Stimulated activated CD4-positive, alpha-beta T cell treated with anti-CD3 and anti-CD28 coated beads, Interleukin-12 subunit alpha, Interleukin-12 subunit beta, amount 100 ng/mL, for 4 hours (primary cell): ENCODE measurements at places on chromosomes 6 and 20.

DNA sequence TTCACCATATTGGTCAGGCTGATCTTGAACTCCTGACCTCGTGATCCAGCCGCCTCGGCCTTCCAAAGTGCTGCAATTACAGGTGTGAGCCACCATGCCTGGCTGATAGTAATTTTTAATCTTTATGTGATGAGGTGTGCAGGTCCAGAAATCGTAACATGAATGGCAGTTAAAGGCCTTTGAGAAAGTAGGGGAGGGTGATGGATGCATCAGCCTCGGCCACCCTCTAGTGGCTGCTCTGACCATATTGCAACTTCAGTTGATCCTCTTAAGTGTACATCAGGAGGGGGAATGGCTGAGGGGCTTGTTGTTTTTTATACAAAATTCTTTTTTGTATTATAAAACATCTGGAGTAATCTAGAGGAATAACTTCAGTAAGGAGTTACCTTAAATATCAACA is 193.0 kb downstream of the ZFAND3 start:
- DNase-seq = peak; percentile 5

- DNase-seq = no peak
These were observed 107.6 kb upstream of the MAP3K4 start for GRCh38 chr6:160883999-160884398.

DNA sequence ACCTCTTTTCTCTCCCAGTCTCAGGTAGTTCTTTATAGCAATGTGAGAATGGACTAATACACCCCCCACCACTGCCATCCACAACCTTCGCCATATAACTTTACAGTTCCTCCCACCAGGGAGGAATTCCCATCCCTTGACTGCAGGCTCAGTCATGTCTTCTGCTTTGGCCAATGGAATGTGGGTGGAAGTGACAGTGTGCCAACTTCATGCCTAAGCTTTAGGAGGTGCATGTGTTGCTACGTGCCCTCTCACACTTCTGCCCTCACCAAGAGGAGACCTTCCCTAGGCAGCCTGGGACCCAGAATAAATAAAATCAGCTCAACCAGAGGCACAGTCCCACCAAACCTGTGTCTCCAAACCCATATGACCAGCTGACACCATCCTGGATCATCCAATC is 33.0 kb upstream of the LRRN4 start:
- DNase-seq = no peak

- DNase-seq = no peak
These were observed 1.8 kb downstream of the CHMP4B start for GRCh38 chr20:33812908-33813462.

DNA sequence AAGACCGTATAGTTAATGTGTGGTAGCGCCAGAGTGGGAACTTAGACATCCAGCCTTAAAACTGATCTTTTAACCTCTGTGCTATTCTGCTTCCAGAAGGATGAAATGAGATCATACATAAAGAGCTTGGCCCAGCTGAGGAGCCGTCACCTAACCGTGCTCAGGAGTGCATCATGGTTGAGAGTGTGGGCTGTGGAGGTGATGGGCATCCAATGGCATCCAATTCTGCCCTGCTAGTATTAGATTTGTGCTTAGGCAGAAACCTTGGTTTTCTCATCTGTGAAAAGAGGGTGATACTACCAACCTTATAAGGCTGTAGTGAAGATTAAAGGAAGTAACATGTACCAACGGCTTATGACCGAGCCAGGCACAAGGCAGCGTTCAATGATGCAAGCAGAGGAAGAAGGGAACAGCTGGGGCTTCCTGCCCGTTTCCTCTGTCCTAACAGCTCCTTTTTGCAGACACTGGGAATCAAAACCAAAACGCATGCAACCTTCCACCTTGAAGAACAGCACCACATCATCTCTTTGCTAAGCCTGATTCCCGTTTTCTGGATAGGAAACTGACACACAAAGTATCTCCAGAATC is 1.3 kb downstream of the SLC22A16 start:
- DNase-seq = no peak

DNA sequence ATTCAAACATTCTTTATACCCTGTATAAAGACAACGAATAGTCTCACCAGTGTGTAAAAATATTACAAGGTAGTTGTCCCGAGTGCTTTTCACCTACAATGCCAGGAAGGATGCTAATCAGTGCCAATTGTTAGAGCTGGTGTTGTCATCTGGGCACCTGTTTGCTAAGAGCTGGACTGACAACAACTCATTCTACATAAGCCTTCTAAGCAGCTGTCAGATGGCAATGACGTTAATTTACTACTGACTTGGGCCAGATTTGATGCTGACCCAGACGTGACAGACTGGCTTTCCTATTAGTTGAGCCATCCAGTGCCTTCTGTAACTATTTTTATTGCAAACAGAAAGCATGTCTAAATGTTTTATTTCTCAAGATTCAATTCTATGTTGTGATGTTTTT is 355.2 kb downstream of the ADGRB3 start:
- no peak for DNase-seq

- no peak for DNase-seq
These were observed 68.4 kb downstream of the ID4 start for GRCh38 chr6:19905584-19905983.

DNA sequence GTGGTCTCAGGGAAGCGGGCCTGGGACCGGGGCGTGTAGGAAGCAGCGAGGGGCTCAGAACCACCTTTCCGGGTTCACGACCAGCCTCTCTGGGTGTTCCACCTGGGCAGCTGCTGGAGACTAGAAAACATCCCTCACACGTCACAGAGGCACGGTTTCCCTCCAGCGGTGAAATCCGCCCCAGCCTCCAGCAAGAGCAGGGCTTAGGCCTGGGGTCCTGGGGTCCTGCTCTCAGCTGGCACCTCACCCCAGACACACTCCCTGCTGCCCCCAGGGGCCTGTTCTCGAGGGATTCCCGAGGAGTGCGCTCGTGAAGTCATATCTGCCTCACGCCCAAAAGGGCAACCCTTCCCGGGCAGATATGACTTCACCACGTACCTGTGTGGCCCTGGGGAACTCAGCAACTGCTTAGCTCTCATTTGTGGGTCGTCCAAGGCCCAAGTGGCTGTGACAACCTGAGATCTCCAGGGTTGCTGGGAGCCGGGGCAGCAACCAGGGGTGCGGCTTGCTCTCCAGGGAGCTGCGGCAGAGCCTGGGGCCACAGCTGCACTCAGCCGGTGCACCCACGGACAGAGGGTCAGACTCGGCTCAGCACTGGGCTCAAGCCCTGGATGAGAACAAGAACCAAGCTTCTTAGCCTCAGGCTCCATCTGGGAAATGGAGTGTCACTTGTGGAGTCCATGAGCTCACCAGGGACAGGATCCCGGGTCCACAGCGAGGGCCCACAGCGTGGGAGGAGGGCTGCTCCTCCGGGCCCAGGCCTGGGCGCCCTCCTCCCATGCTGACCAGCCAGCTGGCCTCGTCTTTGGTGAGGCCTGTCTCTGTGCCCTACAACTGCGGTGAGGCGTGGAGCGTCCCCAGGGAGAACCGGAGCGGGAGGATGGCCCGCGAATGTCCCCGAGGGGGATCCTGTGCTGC is 661 bp downstream of the FNDC11 start:
- DNase-seq = no peak

- no peak for DNase-seq
These were observed 186.8 kb upstream of the RREB1 start for GRCh38 chr6:6920987-6921313.

GRCh38 chr6:157804448-157805327 is 18.4 kb upstream of the SNX9 start:
- no peak for DNase-seq

DNA sequence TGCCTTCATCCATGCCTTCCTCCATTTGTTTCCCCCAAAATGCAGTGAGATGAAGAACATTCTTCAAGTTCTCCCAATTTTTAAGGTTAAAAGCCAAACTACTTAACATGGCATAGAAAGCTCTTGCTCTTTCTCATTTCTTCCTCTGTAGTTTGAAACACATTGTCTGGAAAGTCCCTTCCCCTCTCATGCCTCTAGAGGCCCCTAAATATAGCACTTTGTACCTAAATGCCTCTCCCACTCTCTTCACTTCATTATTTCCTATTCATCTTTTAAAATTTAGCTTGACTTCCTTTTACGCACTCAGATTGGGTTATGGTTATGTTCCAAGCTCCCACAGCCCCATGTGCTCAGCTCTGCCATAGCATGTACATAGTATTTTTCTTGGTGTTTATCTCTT is 389.3 kb downstream of the HDGFL1 start:
- DNase-seq = no peak

DNA sequence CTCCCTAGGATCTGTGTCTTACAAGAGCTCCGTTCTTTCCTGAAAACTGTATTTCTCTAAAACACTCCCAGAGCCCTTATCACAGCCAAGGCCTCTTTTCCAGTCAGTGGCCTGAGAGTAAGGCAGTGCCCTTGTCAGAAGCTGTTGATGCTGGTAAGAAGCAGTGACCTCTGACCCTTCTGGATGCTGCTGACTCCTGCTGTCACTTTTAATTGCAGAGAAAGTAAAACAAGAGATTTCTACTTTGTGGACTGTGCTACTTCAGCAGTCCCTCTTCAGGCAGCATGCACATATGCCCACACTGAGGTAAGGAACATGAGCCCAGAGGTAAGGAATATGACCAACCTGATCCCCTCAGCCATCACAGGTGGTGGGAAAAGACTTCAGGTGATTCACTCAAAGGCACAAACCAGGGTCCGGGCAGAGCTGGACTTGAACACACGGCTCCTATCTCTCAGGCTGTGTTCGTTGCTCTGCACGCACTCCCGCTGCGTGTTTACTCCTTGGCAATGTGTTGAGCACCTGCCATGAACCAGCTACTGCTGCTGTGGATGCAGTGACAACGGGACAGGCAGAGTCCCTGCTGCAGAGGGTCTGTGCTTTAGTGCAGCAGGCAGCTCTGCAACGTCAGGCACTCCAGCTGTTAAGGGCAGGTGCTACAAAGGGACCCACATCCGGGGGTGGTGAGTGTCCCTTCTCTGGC is 201.9 kb upstream of the CST7 start:
- no peak for DNase-seq

- no peak for DNase-seq
These were observed 54.8 kb downstream of the PLG start for GRCh38 chr6:160756871-160757270.

DNA sequence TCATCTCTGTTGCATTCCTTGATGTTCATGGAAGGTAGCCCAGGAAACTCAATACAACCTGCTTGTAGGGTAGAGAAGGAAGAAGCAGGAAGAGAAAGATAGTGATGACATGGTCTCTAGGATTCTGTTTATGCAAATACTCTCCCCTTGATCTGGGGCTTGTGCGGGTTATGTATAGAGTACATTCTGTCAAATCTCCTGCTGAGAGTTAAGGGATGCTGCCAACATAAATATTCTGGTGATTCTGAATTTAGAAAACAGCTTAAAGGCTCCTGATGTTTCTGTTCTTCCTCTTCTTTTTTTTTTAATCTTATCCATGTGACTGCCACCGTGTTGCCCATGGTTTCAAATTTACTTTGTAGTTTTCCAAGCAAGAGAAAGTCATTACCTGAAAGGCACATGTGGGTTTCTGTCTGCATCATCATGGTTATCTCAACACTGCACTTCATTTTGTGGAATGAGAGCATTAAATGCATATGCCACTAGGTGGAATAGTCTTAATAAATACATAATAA is 150.6 kb downstream of the RPS12 start:
- DNase-seq = no peak
